A673 (cell line): ENCODE measurements at places on chromosomes 5 and 9. TPM values are rescaled to one million over a fixed set of nuclear protein-coding genes. Genes with fewer than 3 reads are reported as not detected.

GRCh38 chr5:93578813-93579691, 2.0 kb downstream of the NR2F1-AS1 start:
- DNase-seq: peak; percentile 27

DNA sequence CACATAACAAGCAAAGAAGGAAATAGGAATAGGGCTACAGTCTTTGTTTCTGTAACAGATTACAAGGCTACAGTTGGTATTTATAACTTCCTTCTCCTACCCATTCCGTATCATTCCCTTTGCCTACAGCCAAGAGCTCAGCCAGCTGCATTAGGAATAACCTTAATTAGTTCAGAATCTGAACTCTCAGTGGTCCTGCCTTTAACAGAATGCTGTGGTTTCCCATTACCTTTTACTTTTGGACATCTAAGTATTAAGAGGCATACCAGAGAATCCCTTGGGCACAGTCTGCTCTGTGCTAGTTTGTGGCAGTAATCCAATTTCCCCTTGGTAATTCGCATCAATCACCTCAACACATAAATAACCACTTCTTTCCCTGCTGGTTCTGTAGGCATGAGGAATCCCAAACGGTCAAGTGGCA, 44.2 kb downstream of the PKD2L2 start:
- DNase-seq: peak; percentile 77

- DNase-seq: no peak
Measured at GRCh38 chr9:38118862-38119438, 49.9 kb upstream of the SHB start.

DNA sequence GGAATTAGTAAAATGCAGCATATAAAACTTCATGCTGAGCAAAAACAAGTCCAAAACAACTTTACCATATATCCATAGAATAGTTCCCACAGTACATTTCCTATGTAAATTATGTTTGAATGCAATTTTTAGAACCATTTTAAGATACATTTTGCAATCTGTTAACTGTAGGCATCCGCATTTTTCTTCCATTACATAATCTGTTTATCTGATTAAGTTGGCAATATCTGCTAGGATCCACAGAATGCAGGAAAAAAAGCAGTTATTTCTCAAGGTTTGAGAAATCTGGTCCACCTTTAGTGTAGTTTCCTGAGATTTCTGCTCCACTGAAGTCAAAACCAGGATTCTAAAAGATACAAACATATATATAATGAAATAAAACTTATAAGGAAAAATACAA, 6.2 kb downstream of the NUDCD2 start:
- DNase-seq: no peak

- peak; percentile 4 for DNase-seq
Measured at GRCh38 chr5:169149317-169149716, 151.6 kb downstream of the SLIT3 start.

DNA sequence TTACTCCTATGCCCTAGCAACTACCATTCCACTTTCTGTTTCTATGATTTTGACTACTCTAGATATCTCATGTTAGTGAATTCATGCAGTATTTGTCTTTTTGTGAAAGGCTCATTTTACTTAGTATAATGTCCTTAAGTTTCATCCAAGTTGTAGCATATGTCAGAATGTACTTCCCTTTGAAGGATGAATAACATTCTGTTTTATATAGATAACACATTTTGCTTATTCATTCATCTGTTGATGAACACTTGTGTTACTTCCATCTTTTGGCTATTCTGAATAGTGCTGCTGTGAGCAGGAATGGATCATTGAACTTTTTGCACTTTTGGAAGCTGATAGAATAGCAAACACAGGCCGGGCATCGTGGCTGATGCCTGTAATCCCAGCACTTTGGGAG, 140.2 kb upstream of the MYO10 start:
- DNase-seq: no peak

GRCh38 chr9:70229026-70229425, 29.8 kb upstream of the SMC5 start:
- no peak for DNase-seq

ECM2 gene
- total RNA-seq: 0.22 and 0.24 TPM in 2 replicates

- no peak for DNase-seq
Measured at GRCh38 chr5:93101661-93102060, 479.4 kb downstream of the NR2F1-AS1 start.

DNA sequence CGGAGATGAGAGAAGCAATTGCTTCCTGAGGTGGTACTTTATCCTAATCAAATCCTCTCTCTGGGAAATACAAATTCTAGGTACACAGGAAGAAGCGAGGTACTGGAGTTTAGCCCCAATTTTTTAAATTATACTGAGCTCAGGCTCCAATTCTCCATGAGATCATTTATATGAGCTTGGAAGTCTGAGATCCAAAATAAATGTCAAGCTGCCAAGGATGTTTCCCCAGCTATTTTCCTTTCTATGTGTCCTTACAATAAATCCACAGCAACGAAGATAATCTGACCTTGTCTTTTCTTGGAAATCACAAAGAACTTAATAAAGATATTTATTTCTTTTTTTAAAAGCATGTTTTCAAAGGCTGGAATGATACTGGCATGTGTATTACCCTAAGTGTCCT, 597.3 kb downstream of the GABRG2 start:
- no peak for DNase-seq

DNA sequence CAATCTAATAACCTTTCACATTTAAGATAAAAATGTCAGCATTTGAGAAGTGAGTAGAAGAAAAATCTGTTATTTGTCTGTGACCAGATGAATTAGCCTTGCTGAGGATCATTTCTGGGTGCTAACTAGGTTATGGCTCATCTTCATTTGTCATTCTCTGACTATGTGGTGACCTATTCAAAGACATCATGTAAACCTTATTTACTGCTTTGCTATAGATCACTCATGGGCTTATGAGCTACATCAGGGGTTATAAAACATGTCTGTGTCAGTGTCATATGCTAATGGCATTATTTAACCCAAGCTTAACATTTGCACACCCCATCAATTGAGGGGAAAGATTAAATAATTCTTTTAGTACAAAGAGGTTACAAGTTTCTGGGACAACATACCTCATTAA, 555.5 kb upstream of the CYLC2 start:
- DNase-seq: no peak

DNA sequence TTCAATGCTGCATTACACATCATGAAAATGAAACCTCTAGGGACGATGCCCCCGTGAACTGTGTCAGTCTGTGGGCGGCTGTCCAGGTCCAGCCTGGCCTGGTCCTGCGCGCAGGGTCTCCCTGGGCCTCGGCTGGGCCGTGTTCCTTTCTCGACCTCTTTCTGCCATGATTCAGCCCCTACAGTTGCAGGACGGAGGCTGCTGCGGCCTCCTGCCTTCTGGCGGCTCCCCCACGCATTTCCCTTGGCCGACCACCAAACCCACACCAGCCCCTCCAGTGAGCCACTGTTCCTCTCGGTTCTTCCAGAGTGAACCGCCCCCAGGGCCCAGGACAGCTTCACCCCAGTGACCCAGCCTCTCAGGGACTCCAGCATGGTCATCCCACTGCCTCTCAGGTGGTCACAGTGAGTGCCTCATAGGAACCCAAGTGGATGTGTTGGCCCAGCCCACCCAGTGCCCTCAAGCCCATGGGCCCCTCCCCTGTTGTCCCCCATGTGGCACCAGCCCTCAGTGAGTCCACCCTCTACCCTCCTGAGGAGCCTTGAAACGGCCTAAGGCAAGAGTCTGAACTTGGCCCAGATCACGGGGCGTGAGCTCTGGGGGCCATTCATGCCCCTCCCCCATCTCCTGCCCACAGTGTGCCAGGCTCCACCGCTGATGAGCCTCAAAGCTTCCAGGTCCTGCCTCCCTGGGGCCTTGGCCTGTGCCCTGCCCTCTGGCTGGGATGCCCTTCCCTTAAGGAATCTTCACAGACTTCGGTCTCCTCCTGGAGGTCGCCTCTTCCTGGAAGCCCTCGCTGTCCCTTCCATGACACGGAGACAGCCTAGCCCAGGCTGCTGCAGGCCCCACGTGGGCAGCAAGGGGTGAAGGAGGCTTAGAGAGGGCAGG, 10.0 kb upstream of the CLIC3 start:
- DNase-seq: no peak

DNA sequence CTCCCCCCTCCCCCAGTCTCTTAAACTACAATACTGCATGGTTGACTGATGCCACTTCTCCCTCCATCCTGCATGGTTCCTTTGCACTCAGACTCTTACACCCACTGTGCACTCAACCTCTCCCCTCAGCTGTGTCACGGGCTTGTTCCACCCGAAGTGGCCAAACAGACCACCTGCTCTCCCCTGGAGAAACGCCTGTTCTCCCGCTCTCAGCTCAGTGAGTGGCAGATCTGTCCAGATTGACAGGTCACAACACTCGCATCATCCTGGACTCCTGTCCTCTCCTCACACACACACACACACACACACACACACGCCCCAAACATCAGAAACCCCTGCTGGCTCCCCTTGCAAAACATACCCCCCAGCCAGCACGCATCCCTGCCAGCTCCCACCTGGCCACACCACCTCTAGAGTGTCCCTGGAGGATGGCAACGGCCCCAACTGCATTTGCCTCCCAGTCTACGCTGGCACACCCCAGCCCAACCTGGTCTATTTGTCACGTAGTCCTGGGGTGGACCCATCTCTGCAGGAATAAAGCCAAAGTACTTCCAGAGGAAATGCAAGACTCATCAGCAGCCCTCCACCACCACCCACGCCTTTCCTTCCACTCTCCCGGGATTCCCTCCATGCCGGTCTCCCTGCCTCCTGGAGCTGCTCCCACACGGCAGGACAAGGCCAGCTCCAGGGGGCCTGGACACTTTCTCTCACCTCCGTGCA, 2.9 kb downstream of the OR2V1 start:
- DNase-seq: no peak

GRCh38 chr9:109717342-109717741, 62.7 kb upstream of the PALM2AKAP2 start:
- no peak for DNase-seq

DNA sequence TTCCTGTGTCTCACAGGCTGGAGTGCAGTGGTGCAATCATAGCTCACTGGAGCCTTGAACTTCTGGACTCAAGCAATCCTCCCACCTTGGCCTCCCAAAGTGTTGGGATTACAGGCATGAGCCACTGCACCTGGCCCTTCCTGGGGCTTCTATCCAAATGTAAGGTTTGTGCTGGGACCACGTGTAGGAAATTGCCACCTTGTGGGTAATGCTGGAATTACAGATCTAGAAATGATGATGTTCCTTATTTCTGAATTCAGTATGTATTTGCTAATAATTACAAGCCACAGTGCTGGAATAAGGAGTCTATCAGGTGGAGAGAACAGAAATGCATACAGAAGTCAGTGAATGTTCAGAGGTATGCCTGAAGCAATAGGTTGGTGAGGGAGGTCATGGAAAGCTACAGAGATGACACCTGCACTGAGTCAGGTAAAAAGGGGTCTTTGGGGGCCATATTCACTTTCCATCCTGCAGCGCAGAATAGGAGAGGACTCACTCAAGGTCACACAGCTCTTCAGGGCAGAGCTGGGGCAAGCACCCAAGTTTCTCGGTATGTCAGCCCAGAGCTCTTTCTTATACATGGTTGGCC, 8.8 kb upstream of the IGFBPL1 start:
- DNase-seq: peak; percentile 57

GRCh38 chr5:59358005-59358861, 535.3 kb downstream of the PDE4D start:
- DNase-seq: no peak

DNA sequence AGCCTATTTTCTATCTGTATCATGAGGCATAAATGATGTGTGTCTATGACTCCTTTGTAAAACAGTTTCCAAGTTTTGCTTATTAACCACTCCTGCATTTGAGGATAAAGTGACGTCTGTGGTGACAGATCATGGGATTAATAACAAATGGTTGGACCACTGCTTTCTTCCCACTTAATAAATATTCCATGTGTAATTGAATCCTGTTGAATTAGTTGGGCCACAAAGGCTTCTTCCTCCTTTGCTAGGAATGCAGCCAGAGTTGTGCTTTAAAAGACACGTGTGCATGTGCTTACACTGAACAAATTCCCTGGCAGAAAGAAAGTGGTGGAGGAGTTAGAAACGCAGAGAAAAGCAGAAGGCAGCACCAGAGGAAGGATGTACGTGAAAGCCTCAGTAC, 150.2 kb downstream of the ACTBL2 start:
- no peak for DNase-seq

DNA sequence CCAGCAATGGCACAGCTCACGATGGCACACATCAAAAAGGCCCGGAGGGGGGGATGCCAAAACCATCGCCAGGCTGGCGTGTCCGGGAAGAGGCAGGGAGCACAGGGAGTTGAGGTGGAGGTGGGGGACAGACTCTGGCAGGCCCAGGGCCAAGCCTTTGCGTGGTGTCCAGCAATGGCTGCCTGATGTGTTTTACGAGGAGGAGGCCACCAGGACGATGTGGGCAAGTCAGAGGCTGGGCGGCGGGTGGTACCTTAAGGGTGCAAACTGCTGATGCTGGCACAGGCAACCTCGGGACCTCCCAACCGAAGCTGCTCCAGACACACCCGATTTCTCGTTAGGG, 4.7 kb downstream of the VAV2 start:
- DNase-seq: no peak

FST gene
- total RNA-seq: not detected in 2 replicates

DNA sequence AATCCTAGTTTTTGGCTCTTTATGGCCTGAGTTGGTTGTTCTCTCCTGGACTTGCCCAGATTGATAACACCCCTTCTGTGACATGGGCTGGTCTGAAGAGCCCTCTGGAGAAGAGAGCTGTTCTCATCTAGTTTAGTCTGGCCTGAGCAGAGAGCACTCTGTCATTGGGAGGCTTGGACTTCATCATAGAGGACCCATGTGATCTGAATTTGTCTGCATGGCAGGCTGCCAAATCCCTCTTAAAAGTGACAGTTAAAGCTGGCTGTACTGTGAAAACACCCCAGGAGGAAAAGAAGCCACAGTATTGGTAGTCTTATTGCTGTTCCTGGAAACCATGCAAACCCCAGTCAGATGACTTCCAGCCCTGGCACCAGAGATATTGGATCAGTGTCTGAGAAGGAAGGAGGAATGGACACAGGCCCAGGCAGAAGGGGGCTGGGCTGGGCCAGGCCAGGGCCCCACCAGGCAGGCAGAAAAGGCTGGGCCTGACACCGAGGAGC, 3.7 kb upstream of the WDR31 start:
- peak; percentile 74 for DNase-seq
